Tibial nerve (tissue), 4 donors: ENCODE measurements at places on chromosomes 1 and 21.

- DNase-seq: no peak
Measured at GRCh38 chr1:84672080-84672854, 18.0 kb downstream of the SSX2IP start.

DNA sequence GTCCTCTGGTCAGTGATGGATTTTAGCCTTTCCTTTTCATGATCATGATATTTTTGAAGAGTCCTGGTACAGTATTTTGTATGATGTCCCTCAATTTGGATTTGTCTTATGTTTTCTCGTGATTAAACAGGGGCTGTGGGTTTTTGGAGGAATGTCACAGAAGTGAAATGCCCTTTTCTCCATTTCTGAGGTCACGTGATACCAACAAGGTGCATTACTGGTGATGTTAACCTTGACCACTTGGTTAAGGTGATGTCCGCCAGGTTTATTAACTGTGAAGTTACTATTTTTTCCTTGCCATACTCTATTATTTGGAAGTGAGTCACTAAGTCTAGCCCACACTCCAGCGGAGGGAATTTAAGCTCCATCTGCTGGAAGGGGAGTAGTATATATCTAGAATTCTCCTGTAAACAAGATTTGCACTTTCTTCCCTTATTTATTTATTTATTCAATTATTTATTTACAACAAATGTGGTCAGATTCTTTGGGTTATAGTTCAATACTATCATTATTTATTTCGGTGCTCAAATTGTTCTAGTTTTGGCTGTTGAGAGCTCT, 123.4 kb downstream of the HIVEP3 start:
- DNase-seq: no peak

GRCh38 chr1:200294241-200294640, 115.6 kb downstream of the ZNF281 start:
- DNase-seq: no peak

DNA sequence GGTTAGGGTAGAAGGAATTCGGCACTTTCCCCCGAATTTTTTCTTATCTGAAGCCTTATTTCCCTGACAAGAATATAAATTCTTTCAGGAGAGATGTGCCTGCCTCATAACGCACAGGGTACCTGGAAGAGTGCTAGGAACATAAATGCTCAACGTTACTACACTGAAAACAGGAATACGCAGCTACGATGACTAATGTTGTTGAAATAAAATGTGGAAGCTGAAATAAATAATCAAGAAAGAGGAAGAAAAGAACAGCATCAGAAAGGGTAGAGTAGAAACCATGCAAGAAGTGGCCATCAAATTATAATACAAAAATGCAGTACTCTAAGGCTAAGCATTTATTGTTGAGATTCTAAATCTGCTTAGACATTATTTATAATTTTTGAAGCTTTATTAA, 33.9 kb downstream of the SLC66A1 start:
- DNase-seq: no peak

DNA sequence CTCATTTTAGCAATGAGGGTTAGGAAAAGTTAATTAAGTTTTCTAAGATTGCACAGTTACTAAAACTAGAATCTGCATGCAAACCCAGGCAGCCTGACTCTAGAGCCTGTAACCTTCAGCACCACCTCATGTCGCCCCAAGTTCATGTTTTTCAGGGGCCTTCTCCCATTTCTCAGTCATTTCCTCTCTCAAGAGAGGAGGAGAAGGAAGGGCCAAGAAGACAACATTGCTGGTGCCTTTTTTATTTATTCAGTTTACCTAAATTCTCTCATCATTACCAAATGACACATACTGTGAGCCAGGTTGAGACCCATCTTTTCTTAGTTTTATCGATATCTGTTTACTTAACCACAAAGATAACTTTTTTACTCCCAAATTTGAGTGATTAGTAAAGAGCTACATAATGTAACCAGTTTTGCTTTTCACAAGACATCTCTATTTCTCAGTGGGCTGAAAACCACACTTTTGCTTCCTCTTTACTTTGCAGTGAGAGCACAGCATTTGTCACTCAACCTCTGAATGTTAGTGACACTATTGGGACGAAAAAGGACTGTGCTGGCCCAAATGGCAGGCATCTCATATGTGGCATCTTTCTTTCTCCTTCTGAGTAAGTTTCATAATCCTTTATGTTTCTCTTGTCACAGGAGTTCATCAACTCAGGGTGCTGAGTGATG, at the start of gene CD101:
Gene CD101 (plus strand): TSS at position 507 of the 674 bp plus-strand sequence. CDS start 58 bp downstream, at position 565.
- DNase-seq: no peak

DNA sequence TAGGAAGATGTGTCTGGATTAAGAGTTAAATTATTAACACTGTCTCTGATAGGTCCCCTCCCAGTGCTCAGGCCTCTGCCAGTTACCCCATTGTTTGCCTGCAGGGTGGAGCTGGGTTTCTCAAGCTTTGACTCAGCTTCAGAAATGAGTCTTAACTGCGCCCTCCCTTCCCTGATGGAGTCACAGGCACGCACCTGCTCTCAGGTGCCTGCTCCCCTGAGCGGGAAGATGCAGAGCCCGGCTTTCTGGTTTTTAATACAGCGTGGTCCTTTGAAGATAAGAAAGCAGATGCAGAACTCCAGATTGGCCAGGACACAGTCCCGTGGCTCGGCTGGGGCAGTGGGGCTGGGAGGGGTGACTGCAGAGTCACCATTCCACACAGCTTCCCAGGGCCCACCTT, 3.2 kb upstream of the SPRR4 start:
- no peak for DNase-seq

GRCh38 chr1:156625436-156626078, 6.3 kb downstream of the HAPLN2 start:
- peak; percentile 40 for DNase-seq

DNA sequence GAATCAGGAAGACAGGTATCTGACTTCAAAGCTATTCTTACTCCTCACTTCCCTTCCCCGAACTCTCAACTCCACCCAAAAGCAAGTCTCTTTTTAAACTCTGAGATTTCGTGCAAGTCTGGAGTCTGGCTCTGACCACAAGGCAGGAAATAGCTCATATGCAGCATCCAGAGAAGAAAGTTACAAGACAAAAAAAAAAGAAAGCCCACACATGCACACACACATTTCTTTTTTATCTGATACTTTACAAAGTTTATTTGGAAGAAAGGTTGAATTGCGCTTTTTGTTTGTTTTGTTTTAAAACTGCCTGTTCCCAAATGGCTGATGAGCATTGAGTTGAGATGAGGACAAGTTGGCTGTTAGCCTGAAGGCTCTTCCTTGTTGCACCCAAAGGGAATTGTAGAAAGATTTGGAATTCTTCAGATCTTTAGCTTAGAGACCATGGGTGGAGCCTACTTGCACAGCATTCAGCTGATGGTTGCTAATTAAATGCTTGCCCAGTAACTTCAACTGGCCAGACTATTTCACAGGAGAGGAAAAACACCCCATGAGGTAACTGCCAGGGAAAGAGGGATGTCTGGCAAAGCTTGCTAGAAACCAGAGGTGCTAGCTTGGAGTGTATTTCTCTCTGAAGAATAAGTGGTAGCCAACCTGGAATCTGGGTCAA, 490.3 kb downstream of the TTLL7 start:
- DNase-seq: no peak

- no peak for DNase-seq
Measured at GRCh38 chr1:100035214-100035613, 65.4 kb downstream of the SLC35A3 start.

DNA sequence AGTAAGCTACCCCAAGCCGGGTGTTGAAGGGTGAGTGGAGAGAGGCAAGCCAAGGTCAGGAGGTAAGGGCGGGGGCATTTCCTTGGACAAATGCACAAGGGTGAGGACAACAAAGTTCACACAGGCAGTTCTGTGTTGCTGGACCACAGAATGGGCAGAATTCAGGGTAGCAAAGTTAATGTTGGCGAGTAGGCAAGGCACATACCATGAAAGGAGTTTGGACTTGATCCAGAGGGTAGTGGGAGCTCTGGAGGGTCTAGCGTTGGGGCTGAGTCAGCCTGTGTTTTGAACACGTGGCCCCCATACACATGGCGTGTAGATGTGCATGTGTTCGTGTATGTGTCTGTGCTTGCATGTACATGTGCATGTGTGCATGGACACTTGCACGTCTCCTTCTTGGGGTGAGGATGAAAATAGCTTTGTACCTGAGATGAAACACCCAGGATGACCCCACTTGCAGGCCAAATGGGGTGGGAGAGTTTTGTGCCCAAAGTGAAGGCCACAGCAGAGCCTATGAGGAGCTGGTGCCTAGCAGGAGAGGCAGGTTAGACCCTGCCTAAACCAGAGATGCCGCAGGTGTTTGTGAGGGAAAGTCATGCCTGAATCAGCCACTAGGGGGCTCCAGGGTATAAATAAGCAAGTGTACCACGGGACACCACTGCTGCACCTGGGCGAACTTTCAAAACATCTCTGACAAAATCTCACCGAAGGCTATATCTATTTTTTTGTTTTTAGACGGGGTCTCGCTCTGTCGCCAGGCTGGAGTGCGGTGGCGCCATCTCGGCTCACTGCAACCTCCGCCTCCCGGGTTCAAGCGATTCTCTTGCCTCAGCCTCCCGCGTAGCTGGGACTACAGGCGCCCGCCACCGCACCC, 21.8 kb downstream of the SLC27A3 start:
- DNase-seq: peak; percentile 88

GRCh38 chr1:31266547-31266946, 26.9 kb upstream of the NKAIN1 start:
- DNase-seq: no peak

DNA sequence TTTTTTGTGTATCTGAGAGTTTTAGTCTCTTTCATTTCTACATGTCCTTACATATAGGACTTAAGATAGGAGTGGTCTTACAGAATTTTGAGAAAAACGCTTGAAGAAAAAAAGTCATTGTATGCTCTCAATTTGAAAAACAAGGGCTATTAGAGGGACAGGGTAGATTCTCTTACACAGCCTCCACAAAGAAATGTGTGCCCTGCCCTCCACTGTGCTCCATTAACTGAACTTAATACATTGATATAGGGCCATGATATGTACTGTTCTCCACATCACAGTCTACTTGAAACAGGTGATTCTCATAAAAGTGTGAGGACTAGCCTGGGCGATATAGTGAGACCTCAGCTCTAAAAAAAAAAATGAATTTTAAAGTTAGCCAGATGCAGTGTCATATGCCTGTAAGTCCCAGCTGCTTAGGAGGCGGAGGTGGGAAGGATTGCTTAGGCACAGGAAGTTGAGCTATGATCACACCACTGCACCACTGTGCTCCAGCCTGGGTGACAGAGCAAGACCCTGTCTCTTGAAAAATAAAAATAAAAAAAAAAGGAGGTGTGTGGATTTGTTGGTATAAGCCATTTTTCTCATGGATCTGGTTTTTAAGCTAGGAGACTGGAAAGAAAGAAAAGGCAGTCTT, 77.0 kb downstream of the HMCN1 start:
- DNase-seq: no peak

DNA sequence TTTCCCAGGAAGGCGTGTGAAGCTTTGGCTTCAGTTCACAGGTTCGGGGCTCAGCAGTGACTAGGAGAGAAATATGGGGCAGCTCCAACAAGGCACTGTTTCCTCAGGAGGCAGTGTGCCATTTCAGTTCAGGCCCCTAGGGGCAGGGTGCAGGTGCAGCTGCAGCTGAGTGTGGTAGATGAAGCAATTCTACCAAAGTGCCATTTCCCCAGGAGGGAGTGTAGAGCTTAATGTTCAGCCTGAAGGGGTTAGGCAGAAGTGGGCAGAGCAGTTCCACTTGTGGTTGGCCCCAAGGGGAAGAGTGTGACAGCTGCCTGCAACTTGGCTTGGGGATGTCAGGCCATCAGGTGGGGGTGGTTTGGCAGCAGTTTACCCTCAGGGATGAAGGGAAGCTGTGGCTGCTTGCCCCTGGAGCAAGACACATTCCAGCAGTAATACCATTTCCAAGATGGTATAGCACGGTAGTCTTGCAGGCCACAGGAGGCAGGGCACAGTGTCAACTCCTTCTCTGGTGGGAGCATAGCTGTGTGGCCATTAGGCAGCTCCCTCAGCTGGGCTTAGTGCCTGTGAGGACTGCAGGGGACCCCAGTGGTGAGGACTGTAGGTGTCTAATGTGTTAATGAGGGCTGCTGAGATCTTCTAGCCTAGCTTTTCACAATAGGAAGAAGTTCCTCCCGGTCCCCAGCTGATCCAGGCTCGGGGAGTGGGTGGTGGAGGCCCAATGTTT, 34.7 kb downstream of the RGSL1 start:
- no peak for DNase-seq

GRCh38 chr1:221074332-221074731, 195.1 kb downstream of the HLX start:
- DNase-seq: no peak

- no peak for DNase-seq
Measured at GRCh38 chr1:41490911-41491310, 6.4 kb upstream of the EDN2 start.

- DNase-seq: no peak
Measured at GRCh38 chr1:202235856-202236837, 42.5 kb downstream of the LGR6 start.

DNA sequence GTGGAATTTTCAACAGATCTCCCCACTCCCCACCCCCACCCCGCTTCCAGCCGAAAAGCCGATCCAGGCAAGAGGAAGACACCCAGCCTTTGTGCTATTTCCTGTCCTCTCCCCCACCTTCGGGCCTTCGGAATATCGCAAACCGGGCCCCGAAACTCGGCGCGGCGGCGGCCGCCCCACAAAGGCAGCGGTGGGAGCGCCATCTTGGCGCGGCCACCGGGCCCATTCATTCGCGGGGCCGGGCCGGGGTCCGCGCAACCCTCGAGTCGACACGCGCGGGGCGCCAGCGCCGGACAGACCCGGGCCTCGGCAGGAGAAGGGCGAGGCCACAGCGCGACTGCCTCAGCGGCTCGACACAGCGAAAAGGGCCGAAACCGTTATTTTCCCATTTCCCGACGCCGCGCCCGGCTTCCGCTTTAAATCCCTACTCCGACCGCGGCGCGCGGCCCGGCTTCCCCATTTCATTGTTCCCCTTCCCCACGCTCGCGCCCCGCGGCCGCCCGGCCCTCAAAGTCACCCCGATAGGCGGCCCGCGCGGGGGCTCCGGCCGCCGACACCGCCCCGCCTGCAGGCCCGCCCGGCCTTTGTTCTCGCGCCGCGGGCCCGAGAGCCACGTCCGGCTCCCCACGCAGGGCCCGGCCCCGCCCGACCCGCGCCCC, 911 bp downstream of the GNB1 start:
- peak; percentile 38 for DNase-seq

DNA sequence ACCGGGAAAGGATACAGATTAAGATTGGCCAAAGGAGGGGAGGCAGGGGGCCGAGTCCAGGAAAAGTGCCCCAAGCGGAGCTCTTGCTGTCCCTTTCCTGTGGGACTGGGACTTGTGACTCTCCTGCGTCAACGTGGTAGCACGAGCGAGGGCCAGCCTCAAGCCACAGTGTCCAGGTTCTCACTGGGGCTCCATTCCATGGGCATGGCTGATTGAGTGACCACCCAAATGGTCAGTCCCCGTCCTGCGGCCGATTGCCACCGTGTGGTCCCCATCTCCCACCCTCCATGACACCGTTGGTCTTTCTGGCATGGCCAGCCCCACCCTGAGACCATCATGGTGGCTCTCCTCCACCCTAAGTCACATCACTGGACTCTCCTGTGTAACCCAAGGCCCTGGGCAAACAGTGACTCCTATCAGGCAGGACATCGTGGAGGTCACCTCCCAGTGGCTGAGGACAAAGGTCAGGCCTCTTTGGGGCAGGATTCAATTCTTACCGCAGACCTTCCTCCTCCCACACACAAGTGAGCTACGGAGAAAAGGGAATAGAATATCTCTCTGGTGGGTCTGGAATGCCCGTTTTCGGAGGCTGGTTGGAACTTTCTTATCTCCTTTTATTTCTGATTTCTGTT, 8.9 kb upstream of the C1orf174 start:
- no peak for DNase-seq

GRCh38 chr1:52057876-52058415, 1.9 kb downstream of the BTF3L4 start:
- no peak for DNase-seq

GRCh38 chr1:160097911-160098851, at the start of gene IGSF8:
TSS of gene IGSF8 (minus strand) at chr1:160098619. CDS start at chr1:160098472, 147 bp downstream.
- DNase-seq: peak; percentile 86
